Spinal cord (tissue), 10 donors: ENCODE measurements at places on chromosomes 2 and 18. TPM values are rescaled to one million over a fixed set of nuclear protein-coding genes. Genes with fewer than 3 reads are reported as not detected.

METTL21A gene
- 34.5 TPM for total RNA-seq

GRCh38 chr2:169778446-169778845, 20.2 kb upstream of the SSB start:
- no peak for DNase-seq

- DNase-seq: peak; percentile 83
These were observed 95.6 kb downstream of the GALNT3 start for GRCh38 chr2:165698444-165698884.

DNA sequence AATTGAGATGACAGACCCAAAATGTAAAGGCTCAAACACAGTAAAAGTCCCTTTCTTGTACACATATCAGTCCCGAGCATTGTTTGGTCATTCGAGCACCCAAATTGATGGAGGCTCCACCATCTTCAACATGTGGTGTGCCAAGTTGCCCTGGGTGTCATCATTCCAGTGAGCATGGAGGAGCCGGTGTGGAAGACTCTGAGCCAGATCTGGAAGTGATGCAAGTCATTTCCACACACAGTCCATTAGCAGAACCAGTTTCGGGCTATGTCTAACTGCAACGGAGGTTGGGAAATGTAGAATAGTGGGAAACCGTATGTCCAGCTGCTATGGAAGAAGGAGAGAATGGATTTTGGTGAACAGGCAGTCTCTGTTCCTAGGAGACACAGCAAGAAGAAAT, 40.9 kb upstream of the BZW1 start:
- no peak for DNase-seq

CAD gene
- 30.3 TPM for total RNA-seq

GRCh38 chr2:225466891-225467604, 67.5 kb downstream of the NYAP2 start:
- no peak for DNase-seq

DNA sequence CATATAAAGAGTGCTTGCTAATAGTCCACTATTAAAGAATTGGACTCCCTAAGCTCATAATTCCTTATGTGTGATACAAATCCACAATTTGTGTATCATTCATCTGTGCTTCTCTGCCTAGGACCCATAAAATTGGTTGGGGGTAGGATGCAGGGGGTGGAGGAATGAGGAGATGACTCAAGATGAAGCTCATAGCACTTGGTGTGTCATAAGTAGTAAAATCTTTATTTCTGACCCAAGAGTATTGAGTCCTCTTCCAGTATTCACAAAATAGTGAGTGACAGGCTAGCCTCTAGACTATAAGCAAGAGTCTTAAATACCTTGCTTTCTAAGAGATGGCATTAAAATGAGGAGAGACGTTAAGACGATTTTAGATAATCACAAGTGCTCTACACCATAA, 390.9 kb upstream of the CDH19 start:
- no peak for DNase-seq

PCARE gene
- total RNA-seq: 0.06 TPM

GRCh38 chr2:88896971-88897370, 205.5 kb downstream of the RPIA start:
- no peak for DNase-seq
